ENCODE measurements at places on chromosomes 11 and 22.

- no peak for DNase-seq
These were observed 26.7 kb downstream of the NNMT start for GRCh38 chr11:114322934-114323333.

DNA sequence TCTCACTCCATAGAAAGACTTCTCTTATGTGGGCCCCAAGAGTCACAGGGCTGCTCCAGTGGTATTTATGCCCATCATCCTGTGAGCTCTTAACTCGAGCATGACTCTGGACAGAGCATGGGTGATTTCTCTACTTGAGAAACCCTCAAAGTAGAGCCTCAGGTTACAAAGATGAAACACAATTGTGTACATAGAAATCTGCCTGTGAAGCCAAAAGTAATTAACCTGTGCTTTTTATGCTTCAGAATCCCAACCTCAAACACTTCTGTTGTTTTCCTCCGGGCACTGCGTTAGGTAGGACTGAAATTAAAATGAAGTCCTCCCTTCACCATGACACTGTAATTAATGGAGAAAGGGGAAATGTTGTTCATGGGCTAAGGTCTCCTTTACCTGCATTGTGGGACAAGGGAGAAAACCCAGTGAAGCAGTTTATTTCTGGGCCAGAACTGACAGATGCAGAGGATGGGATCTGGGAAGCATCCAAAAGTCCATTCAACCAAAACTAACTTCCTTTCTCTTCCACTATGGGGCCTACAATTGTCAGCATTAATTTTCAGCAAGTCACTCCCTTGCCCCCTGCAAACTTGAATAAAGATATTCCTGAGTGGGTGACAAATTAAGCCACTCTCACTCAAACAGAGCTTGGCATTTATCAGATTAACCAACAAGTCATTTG is 24.1 kb upstream of the POU2AF1 start:
- no peak for DNase-seq

DNA sequence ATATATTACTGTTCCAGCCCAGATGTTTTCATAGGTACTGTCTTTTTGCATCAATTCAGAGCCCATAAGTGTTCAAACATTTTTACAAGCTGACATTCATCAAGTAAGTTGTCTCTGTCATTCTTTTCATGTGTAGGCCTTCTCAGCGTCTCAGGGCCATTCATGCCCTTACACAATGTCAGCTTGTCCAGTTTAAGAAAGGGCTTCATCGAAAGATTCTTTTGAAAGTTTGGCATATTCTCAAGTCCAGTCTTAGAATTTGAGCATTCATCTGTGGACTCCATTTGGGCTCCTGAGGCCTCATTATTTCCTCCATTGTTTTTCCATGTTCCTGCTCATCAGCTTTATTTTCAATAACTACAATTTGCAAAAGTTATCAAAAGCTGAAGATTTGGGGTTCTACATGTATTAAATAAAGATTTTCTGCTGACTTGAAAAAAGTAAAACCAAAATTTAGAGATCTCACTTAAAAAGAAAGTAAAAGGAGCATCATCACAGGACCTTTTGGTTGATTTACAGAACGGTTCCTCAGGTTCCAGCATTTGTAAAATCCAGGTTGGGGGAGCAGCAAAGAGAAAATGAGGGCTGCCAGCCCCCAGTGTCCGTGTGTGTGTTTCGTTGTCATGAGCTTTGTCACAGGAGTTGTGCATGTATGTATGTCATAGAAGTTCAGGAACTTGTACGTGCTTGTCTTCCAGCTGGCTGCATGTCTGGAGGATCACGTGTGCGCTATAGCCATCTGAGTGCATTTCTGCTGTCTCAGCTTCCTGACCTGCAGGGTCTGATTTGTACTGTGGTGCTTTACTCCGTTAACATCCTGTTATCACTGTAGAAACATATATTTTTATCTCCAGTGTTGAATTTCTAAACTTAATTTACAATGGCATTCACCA is 15.6 kb downstream of the MOV10L1 start:
- no peak for DNase-seq

DNA sequence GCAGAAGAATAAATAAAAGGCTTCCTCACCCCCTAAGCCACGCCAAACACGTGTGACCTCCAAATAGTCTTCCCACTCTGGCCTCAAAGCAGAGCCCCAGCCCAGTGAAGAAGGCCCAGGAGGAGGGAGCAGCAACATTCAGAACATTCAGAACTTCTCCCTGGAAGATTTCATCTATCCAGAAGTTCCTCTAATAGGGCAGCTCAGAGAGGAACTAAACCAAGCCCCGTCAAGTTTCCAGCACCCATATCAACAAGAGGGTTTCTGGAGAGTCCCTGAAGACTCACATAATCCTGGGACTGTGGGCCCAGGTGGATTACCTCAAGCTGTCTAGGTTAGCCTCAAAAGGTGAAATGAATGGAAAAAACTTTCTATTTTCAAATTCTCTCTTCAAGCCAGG is 39.4 kb downstream of the PC start:
- no peak for DNase-seq

- no peak for DNase-seq
These were observed 398 bp upstream of the ATG16L2 start for GRCh38 chr11:72813740-72814285.

- no peak for DNase-seq
These were observed 282 bp downstream of the PC start for GRCh38 chr11:66957971-66958231.

DNA sequence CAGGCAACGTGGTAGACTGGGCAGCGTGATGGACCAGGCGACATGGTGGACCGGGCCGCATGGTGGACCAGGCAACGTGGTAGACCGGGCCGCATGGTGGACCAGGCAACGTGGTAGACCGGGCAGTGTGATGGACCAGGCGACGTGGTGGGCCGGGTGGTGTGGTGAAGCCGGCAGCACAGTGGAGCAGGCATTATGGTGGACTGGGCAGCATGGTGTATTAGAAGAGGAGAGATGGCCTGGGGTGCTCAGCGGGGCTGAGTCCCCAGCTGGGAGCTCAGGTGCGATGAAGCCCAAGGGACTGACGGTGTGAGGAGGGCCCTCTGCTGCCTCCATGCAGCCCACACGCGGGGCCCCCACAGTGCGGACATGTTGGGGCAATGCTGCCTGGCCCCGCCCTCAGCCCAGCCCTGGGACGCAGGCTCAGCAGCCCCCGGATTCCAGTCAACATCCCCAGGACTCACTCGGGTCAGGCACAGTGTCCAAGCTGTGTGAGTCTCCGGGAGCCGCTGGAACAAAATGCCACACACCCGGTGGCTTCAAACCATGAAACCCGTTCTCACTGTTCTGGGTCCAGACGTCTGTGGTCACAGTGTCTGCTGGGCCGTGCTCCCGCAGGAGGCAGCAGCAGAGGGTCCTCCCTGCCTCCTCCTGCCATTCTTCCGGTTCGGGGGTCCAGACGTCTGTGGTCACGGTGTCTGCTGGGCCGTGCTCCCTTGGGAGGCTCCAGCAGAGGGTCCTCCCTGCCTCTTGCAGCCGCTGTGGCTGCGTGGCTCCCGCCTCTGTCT is 1084.9 kb downstream of the BRD1 start:
- DNase-seq: no peak

DNA sequence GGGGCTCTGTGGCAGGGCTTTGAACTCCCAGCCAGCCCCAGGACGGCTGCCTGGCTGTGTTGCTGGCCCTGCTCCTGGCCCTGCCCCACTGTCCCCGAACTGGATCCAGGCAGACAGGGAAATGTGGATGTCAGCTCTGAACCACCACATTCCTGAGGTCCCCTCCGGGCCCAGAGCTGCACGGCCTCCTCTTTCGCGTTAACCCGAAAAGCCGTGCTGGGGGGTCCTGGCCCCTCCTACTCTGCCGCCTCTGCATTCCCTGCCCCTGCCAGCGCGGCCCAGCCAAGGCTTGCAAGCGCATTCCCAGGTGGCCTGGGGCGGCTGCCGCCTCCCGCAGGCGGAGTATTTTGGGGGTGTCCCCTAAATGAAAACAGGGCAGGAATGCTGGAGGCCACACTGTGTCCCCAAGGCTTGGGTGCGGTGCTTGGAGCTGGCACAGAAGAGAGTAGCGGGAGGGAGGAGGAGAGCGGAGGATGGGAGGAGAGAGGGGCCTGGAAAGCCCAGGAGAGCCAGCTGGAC is 5.4 kb downstream of the LINC01488 start:
- DNase-seq: no peak

GRCh38 chr11:65781152-65781961 is 581 bp upstream of the AP5B1 start:
- DNase-seq: no peak

DNA sequence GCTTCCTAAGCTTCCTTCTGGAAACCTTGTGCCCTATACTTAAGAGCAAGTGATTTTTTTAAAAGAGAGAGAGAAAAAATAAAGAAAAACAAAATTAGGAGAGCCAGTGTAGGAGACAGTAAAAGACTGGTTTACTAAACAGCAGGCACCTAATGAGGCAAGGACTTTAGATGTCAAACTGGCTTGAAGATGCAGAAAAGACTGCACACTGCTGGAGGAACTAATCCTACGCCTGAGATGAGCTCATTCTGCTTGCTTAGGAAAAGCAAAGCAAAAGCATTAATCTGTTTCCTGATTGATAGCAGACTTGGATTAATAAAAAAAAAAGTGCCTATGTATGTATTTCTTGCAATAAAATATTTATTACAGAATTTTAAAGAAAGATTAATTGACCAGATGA is 113.6 kb upstream of the SEZ6L start:
- no peak for DNase-seq

- no peak for DNase-seq
These were observed 87.0 kb downstream of the ATXN10 start for GRCh38 chr22:45758603-45759002.

DNA sequence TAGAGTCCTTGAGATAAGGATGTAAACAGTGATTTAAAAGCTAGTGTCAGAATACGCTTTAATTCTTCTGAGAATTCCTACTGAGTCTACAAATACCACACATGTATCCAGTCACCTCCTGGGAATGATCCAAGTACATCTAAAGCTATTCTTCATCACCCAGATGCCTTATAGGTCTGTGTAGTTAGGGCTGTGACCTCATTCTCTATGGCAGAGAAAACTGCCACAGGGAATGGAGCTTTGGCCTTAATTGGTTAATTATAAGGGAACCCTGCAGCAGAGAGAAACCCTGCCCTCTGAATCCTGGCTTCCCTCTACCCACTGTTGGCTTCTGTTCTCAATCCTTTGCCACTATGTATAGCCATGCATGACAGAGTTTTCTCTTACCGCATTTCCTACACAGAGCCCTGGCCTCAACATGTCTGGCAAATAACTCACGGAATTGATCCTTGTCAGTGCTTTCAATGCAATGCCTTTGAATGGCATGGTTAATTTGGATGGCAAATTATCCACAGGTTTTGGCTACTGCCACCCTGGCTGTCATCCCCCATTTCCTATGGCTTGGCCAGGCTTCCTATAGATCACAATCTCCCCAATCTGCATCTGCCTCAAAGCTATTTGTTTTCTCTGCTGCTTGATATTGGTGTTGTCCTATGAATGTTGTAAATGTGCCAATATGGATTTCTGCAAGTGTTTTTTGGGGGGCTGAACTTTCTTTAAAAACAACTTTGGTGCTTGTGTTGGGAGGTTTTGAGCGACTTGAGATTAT is 2.9 kb downstream of the DIXDC1 start:
- no peak for DNase-seq

GRCh38 chr22:45680932-45681700 is 9.5 kb downstream of the ATXN10 start:
- DNase-seq: no peak

- no peak for DNase-seq
These were observed 415.3 kb upstream of the CADM1 start for GRCh38 chr11:115919341-115920091.

DNA sequence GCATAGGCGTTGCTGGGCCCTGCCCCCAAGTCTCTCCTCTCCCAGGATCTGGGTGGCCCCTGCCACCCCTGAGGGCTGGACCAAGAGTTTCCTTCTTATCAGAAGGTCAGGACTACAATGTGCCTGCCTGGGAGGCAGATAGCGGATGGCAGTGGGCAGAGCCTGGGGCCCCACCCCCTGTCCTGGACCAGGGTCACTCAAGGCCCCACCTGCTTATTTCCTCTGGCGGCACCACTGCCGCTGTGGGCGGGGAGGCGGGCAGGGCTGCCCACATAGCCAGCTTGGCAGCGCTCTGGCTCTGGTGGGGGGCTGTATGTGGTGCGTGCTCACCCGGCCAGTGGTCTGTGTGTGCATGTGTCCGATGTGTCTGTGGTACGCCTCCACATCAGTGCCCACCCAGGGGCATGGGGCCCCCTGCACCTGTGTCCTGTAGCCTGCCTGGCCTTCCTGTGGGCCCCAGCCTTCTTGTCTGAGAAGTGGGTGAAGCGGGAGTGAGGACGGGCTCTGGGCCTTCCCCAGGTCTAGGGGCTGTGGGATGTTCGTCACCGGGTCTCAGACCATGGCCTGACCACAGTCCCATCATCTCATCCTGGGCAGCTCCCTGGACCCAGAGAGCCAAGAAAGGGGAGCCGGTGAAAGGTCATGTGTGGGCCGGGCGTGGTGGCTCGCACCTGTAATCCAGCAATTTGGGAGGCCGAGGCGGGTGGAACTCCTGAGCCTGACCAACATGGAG is 3.0 kb downstream of the GAS2L1 start:
- no peak for DNase-seq

DNA sequence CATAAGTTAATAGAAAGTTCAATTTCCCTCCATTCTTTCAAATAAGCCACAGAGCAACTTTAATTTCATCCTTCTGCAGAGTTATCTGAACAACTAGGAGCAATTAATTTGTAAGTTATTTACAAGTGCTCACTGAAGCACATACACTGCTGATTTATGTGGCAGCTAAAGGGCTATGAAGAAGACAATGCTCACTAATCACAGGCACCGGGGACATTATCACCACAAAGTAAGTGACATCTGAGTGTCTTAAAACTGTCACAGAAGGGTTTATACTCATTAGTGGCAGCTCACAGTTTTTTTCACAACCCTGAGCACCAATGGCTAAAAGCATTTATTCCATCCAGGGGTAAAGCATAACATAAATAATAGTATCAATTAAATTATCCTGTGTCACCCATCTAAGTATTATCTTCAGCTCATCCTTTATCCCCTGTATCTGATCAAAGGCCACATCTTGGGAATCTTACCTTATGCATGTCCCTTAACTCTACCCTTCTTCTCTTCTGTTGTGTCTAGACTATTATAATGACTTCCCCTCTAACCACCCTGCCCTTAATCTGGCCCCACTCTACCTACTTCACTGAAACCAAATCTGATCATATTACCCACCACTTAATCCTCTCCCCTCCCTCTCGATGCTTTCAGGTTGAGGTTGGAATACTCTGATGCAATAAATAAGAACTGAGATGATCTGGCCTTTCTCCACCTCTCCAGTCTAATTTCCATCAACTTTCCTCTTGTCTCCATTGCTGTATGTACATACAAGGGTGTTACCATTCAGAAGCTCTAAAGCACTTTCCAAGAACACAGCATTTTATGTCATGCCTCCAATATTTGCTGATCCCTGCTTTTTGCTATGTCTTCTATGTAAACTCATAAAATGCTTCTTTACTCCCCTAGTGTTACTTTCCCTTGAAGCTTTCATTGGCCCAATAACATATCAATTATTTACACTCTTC is 252.7 kb downstream of the CASP12 start:
- DNase-seq: no peak

Measured in stimulated activated CD4-positive, alpha-beta T cell treated with anti-CD3 and anti-CD28 coated beads, Interleukin-1b, Interleukin-23, amount 100 ng/mL, for 1 hour (primary cell).